SHP77 treated with DMSO at 0.1 percent for 48 hours (cell line): ENCODE measurements at places on chromosomes 5 and 9.

DNA sequence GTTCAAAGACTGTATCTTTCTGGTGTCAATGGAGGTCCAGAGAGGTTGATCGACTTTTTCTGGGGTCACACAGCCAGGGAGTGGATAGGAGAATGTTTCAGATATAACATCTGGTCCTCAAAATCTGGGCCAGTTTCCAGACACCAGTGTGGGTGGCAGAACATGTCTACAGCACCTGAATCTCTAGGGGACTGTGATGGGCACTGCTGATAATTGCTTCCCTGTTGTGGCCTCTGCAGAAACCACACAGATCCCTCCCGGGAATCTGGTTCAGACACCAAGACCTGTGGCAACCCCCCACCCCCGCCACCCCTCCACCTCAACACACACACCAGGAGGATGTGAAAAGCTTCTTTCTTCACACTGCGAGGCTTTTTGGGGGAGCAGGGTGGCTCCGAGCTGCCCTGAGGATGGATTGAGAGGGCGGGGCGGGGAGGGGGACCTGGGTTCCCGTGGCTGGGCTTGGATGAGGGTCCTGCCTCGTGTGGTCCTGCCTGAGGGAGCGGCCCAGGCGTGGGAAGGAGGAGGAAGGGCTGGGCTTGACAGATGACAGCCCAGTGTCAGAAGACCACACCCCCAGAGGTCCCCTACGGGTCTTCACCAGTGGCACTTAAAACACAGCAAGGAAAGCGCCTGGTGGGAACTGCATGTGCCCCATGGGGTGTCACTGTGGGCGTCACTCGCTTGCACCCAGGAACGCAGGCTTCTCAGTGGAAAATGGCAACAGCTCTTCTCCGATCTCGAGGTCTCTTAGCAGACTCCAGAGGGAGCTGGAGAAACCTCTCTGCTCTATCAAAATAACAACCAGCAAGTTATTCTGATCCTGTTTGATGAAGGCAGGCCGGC lies 55.2 kb downstream of the TRIP13 start:
- no peak for DNase-seq

GRCh38 chr5:42059291-42059690 lies 134.2 kb downstream of the FBXO4 start:
- DNase-seq, result no peak

DNA sequence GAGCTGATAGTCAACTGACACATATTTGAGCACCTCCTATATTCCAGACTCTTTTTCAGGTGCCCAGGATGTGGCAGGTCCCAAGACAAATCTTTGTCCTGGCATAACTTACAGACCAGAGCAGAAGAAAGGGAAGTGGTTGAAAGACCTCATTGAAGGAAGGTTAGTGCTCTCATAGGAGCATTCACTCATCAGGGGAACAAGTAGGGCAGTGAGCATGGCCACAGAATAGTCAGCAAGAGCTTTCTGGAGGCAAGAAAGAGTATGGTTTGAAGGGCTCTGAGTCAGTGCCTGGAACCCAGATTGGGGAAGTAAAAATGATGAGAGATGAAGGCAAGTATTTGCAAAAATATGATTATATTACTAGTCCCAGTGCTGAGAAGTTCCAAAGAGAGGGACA lies 25.0 kb upstream of the ERMP1 start:
- no peak for DNase-seq

GRCh38 chr9:113621980-113622379 lies 158.5 kb downstream of the RGS3 start:
- DNase-seq, result no peak

DNA sequence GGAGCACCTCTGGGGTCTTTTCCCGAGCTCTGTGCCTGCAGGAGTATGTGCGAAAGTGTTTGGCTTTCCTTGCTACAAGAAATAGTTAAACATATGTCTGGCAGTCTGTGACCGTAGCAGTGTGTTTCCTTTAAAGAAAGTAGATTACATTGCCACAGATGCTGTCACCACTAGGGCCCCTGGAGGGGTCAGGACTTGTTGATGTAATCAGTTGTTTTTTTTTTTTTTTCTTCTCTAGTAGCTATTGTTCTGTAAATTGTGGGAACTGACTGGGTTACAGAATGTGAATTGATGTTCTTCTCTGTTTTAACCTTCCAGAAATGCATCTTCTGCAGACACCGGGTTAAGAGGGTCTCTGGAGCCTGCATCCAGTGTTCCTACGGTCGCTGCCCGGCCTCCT lies 345.6 kb downstream of the KDM4C start:
- DNase-seq, result no peak

- DNase-seq, result no peak
These were observed 184.3 kb downstream of the DAB2IP start for GRCh38 chr9:121835587-121836365.

DNA sequence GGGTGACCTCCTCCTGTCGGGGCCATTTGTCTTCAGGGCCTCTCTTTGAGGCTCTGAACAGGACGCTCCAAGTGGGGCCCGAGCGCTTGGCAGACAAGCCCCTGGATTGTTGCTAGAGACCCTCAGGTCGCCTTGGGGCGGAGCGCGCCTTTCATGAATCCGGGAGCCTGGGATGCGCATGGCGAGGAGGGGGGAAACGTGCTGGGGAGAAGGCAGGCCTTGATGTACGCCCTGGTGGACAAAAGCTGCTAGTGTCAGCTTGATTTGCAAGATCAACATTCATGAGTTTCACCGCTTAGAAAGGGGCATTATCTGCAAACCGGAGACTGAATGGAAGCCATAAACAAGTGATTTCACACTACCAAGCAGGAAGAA lies 226.3 kb downstream of the SMARCA2 start:
- DNase-seq, result no peak

DNA sequence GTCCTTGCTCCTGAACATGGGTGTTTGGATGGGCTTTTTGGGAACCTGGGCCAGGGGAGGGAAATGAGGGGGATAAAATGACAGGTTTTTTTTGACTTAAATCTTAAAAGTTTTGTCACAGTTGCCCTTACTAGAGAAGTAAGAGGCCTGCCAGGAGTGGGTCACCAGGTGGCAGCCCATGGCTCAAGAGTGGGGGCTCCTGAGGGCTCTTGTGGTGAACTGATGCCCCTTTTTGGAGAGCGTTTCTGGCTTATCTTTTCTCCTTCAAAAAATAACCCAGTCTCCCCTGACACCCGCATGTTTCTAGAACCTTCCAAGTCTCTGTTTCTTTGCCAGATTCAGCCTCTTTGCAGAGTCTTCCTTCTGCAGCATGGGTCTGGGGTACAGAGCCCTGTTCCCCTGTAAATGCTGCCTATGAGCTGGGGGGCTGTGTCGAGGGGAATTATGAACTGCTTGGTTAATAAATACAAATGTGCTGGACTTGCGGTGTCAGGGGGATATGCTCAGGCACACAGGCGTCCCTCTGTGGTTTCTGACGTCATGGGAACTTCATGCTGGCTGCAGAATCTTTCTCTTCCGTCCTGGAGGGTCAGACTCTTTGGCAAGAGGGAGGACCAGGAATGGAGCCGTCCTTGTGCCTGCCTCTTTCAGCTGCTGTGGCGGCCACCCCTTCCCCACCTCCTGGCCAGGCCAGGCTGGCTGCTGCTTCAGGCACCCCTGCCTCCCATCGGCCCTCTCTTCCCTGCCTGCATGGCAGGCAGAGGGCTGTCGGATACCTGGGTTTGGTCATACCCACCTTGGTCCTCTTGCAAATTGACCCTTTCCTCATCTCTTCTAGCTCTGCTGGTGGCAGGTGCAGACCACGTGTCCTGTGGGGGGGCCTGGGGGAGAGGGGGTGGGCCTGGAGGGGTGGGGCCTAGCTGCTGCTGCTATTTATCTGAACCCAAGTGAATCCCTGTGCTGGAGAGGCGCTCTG lies 30.1 kb downstream of the PTPA start:
- no peak for DNase-seq

GRCh38 chr9:35236692-35237091 lies 74.9 kb downstream of the UNC13B start:
- no peak for DNase-seq

DNA sequence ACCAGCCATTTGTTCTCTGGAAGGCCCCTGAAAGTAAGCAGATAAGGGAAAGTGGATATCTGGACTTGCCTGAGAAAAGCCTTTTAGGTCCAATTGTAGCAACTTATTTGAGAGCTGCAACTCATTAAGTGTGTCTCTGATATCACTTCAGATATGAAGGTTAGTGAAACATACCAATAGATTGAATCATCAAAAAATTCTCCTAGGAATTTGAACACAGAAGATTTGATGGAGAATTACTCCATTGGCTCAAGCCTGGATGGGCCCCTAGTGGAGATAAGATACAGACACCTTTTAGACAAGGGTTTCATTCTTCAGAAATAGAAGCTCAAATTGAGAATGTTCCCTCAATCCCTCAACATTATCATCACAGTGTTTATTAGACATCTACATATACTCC lies 356.7 kb downstream of the NDUFS4 start:
- DNase-seq, result no peak
